Kidney capillary endothelial cell (primary cell): ENCODE measurements at places on chromosomes 7 and 10.

DNA sequence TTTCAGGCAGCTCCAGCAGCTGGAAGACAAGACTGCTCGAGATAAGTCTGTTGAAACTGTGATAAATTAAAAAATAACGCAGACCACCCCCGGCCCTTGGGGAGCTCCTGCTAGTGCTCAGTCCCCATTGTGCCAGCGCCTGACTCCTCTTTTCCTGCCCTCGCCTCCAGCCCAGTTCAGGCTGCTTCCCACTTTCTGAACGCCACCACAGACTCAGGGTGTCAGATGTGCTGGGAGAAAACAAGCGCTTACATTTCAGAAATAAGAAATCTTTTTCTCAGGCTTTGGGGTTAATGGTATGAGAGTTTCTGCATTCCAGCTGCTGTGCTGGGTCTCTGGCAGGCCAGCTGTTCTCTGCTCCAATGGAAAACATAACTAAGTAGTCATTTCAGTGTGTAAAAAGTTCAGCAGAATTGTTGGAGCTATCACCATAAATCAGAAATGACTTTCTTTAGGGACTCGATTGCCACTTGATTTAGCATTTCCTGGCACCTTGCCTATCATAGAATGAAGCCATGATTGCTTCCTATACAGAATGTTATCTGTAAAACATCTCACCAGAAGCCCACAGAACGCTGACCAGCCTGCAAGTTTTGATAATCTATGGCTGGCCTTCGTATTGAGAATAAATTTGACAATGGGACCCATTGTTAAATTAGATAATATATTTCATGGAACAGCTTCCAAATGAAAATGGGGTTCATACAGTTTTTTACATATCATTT, 257.0 kb upstream of the ZNF32 start:
- DNase-seq = no peak

- no peak for DNase-seq
Measured at GRCh38 chr7:123231021-123232000, 31.5 kb upstream of the SLC13A1 start.

DNA sequence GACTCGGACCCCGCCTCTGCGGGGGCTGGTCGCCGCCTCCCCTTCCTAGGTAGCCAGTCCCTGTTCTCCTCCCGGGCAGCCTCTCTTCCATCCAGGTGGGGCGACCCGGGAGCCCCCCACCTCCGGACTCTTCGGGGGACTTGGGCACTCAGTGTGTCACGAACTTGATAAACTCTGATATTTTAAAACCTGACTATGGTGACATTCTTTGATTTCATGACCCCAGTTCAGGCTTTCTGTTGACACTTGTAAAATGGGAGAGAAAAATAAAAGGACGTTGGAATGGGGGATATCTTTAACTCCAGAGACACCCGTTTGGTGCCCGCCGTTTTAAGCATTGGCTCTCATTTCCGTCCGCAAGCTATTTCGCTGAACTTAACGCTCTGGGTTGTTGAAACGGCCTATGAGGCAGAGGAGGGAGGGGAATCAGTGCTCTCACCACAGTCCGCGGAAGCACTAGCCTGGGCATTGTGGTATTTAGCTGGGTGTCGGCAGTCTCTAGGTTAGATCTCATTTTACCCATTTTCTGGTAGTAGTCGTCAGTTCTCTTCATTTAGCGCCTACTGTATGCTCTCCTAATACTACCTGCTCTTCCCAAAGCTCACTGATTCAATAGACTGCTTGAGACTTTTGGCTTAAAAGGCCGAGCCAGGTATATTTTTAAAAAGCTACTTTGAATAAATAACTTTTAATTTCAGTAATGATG, 738 bp downstream of the VPS26A start:
- DNase-seq = peak; percentile 57

GRCh38 chr10:17123961-17124360, 5.7 kb downstream of the CUBN start:
- no peak for DNase-seq

- no peak for DNase-seq
Measured at GRCh38 chr10:29643771-29644501, 9.2 kb upstream of the SVIL start.

DNA sequence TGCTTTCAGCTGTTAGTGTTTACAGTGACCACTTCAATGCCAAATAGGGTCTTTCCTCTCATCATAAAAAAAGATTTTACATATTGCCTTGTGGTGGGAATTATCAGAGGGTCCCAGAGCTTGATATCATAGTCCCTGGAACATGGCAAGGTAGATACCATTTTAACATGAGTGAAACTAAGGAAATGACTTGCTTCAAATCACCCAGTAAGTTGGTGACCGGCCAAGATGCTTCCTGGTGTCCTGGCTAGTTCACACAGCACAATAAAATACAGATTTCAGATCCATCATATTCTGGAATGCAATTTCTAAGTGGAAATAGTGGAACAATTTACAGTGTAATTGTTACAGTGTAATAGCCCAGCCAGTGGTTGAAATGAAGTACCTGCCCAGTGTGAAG, 36.6 kb downstream of the CNNM1 start:
- DNase-seq = no peak
